Astrocyte (in vitro differentiated cells and primary cell): ENCODE measurements at places on chromosomes 1 and 21. TPM values are rescaled to one million over a fixed set of nuclear protein-coding genes. Genes with fewer than 3 reads are reported as not detected.

DNA sequence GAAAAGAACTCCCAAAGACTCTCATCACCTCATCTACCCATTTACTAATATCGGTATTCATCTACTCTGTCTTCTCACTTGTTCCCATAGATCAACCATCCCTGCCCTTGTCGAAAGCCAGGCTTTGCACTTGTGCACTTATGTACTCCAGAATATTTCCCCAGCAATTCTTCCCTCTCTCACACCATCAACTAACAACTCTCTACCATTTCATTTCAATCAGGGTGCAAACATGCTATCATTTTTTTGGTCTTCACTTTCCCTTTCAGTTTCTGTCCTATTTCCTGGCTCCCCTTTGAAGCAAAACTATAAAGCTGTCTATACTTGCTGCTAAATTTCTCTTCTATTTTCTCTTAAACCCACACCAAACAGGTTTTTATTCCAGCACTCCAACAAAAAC lies 6.7 kb downstream of the C1orf105 start:
- DNase-seq: no peak

DNA sequence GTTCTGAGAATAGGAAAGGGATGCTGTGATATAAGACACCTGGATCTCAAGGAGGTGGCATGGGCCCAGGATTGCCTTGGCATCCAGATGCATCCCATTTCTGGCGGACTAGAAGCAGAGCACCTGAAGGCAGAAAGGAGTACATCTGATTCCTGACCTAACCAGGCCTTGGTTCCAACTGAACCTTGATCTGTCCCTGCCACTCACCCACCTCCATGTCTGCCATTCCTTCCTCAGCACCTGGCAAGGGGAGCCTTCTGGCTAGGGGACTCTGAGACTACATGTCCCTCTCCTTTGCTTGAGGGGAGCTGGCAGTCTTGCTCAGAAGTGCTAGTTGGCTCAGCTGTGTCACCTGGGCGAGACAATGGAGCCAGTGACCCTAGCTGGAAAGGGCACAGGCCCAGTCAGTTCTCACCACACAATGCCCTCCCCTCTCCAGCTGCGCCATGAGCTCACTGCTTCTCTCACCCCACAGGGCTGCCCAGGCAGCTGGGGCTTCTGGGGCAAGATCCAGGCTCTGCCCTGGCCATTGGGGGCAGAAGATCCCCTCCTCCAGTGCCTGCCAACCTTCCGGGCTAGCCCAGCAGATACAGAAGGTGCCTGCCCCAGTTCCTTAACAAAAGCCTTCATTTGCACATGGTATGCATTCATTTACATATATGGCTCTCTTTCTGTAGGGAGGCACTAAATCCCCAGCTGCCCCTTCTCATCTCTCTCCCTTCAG lies 2.9 kb downstream of the IGSF8 start:
- no peak for DNase-seq

DNA sequence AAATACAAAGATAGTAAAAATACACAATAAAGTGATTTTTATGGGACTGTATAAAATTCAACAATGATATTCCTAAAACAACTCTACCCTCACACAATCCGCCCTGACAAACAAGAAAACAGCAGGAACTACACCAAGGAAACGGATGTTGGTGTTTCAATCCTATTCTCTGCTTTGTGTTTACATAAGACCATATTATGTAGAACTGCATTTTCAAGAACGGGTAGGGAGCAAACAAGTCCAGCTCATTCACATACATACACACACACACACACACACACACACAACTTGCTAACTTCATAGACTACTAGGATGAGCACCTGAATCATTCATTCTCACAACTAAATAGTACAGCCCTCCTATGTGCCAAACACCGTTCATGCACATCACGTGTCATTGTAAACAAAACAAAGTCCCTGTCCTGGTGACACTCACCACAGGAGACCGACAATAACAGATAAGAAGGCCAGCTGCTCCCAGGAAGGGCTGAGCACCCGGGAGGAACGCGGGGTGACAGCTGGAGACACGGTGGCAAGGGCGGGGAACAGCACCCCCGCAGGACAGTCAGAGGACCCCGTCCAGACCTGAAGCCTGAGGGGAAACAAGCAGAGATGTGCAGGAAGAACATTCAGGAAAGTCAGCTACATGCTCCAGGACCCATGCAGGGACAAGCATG lies 43.0 kb downstream of the NPHP4 start:
- no peak for DNase-seq

GRCh38 chr1:11466416-11466815 lies 12.5 kb upstream of the DISP3 start:
- no peak for DNase-seq

DNA sequence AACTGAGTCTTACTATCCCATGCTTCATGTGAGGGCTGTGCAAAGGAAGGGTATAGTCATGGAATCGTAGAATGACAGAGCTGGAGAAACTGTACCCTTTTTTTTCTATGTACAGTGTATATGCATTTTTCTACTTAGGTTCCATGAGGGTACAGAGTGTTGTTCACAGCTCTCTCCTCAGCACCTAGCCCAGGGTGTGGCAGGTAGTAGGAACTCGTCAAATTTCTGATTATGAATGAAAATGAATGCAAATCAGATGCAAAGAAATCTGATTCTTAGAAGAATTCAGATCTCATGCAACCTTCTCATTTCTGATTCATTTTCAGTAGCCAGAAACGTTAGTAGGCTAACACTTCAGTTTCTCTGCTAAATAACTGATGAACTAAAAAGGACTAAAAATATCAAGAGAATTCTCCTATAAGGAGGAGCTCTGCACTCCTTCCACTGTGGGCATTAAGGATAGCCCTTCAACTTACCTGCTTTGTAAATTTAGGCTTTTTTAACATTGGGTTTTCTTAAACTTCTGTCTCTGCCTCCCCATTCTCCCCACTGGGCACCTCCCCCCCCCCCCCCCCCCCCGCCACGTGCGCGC lies 18.0 kb upstream of the HHAT start:
- no peak for DNase-seq

- DNase-seq: peak; percentile 90
These were observed 6.7 kb downstream of the PTTG1IP start for GRCh38 chr21:44866780-44867179.

Gene CTH
- 23.7 and 24.8 TPM in 2 replicates for total RNA-seq

DNA sequence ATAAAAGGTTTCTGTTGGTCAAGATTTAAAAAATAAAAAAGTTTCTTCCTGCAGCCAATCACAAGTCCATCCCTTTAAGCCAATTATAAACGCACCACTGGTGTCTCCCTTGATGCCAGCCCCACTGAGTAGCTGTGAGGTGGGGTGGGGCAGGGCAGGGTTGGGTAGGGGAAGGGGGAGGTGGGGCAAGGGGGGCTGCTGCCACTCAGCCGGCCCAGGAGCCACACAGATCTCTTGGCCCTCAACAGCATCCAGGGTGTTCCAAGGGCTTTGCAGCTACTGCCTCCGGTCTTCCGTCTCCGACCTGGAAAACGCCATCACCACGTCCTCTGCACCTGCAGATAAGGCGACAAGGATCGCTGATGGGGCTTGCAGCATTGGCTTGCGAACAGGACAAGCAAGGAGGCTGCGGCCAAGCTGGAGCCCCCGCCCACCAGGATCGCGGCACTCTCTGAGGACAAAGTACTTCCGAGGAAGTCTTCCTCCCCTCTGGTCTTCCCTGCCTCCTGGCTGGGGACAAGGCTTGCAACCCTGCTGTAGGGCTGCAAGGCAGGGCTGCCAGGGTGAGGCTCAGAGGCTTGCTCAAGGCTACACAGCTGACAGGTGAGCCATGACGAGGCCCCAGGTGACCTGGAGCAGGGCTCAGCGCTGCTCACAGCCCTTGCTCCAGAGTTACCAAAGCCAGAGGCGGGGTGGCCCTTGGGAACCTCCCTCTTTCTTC lies 26.8 kb upstream of the CLSTN1 start:
- no peak for DNase-seq

GRCh38 chr1:167371030-167371429 lies 147.3 kb downstream of the CD247 start:
- no peak for DNase-seq

GRCh38 chr1:45018599-45019230 lies 6.7 kb downstream of the UROD start:
- peak; percentile 47 for DNase-seq

Gene LRRN2
- total RNA-seq: 4.9 and 5.9 TPM in 2 replicates

DNA sequence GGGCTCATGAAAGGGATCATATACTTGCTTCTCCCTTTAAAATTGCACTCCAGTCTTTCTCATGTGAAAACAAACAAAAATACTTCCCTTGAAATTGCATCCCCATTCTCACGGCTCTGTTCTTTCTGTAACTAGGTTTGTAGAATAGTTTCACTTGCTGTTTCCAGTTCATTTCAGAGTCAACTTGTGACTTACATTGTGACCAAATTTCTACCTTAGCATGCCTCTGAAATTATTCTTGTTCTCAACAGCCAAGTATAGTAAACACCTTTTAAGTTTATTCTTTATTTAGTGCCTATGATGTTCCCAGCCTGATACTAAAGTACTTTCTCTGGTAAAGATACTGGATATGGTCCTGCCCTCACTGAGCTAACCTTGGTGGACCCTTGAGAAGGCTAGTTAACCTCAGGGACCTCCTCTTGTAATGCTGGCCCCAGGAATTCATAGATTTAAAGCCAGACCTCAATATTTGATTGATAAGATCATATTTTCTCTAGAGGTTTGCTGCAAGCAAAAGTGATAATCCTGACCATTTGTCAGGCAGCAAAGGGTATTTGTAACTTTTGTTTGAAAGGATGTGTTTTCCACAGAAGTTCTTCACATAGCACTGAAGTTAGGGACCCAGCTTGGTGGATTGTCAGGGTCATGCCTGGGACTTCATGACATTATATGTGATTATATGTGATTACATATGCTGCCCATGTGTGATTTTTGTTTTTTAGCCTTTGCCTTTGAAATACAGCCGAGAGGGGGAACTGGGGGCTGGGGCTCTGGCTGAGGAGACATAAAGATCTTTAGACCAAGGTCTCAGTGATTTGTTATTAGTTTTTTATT lies 29.6 kb downstream of the VANGL2 start:
- DNase-seq: no peak

DNA sequence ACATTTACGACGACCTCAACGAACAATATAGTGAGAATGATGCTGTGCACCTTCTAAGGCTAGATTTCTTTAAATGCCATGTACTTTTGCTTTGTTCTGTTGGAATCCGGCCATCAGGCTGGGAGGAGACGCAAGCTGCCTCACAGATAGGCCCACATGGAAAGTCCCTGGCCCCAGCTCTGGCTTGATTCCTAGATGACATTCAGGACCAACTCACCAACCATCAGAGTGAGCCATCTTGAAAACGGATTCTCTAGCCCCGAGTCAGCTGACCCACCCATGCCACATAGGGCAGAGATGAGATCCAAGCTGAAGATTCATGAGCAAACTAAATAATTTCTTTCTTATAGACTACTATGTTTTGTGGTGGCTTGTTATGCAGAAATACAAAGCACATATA lies 164.4 kb downstream of the ZNF281 start:
- DNase-seq: no peak

Gene LENEP
- total RNA-seq: 0.99 TPM in 1 of 2 replicates, not detected in the other

DNA sequence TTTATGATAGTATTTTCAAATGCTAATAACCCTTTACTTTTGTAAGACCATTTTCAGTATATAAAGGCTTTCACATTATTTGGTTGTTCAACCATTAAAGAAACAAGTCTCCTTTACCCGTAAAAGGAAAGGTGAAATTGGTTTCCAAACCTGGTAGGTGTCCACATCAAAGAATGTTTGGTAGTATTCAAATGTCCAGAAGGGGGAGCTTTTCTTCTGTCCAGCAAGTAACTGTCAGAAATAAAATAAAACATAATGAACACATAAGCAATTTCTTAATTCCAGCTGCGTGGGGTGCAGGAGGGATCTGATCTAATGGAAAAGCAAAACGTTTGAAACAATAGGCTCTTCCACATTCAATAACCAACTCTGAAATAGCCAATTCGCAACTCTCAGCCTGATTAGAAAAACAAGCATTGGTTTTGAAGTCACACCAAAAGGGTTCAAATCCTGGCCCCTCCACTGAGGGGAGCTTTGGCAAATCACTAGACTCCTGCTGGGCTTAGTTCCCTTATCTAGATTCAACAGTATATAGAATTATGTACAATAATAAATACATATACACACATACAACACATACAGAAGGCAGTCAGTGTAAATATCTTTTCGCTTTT lies 11.0 kb downstream of the YIPF1 start:
- DNase-seq: peak; percentile 39

DNA sequence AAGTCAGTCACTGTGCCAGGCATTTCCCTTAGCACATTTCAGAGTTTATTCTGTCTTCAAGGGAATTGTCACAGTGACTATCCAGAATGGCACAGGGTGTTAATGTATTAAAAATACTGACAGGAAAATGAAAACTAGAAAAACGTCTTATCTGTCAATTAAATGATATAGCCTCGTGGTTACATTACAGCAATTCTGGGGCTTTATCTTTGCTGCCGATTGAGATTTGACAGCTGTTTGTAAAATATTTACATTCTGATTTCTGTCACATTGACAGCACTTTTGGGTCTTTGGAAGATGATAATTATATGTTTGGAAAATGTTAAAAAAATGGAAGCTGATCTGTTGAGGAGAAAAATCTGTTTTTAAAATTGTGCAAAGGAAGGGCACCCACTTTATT lies 250.0 kb downstream of the CHRM3 start:
- no peak for DNase-seq

Gene OR2L2
- not detected in 2 replicates for total RNA-seq

Gene RGS4
- 16.2 and 23.8 TPM in 2 replicates for total RNA-seq
